Stimulated activated CD4-positive, alpha-beta T cell treated with anti-CD3 and anti-CD28 coated beads, Interleukin-12 subunit alpha, Interleukin-12 subunit beta, amount 100 ng/mL, for 4 hours (primary cell): ENCODE measurements at places on chromosomes 1 and 21.

- DNase-seq = no peak
These were observed at the start of gene FBLIM1 for GRCh38 chr1:15758343-15758931. TSS of gene FBLIM1 (plus strand) at chr1:15758795. CDS start at chr1:15764984, 6,189 bp downstream.

DNA sequence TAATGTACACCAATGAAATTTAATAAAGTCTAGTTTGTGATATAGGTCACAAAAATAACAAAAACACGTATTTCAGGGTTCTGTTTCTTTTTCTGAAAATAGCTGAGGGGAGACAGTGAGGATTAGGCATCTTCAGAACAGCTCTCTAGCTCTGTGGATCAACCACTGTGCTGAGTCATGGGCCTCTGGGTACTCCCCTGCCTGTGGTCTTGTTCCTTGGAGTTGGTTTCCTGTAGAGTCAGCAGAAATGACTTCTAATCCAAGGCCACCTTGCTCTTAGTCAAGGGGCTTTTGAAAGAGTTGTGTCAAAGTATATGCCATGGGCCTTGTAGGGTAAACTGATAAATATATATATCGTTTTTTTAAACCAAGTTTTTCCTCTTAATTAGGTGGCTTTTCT is 141.8 kb upstream of the ZRANB2 start:
- no peak for DNase-seq

DNA sequence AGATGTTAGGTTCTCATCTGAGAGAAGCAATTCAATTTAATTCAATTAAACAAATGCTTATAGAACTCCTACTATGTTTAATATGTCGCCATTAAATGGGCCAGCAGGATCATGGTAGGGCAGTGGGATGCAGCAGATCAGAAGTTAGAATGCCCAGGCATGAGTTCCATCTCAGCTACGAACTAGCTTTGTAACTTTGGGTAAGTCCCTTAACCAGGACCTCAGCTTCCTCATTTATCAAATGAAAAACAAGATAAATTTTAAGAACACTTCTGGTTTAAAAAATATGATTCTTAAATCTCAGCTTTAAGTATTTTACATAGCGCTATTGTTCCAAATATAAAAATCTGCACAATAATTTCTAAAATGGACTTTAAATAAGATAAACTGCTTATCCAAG is 67.5 kb upstream of the GFI1 start:
- no peak for DNase-seq

GRCh38 chr1:41322835-41323234 is 38.4 kb upstream of the FOXO6 start:
- peak; percentile 4 for DNase-seq

- no peak for DNase-seq
These were observed 63.6 kb downstream of the NEK7 start for GRCh38 chr1:198220428-198220827.
